Activated effector memory CD4-positive, alpha-beta T cell treated with Interleukin-2 at 50 U/mL for 16 hours (primary cell): ENCODE measurements at places on chromosomes 12 and 14.

- no peak for DNase-seq
Measured at GRCh38 chr12:46354111-46354801, 18.3 kb downstream of the SLC38A2 start.

DNA sequence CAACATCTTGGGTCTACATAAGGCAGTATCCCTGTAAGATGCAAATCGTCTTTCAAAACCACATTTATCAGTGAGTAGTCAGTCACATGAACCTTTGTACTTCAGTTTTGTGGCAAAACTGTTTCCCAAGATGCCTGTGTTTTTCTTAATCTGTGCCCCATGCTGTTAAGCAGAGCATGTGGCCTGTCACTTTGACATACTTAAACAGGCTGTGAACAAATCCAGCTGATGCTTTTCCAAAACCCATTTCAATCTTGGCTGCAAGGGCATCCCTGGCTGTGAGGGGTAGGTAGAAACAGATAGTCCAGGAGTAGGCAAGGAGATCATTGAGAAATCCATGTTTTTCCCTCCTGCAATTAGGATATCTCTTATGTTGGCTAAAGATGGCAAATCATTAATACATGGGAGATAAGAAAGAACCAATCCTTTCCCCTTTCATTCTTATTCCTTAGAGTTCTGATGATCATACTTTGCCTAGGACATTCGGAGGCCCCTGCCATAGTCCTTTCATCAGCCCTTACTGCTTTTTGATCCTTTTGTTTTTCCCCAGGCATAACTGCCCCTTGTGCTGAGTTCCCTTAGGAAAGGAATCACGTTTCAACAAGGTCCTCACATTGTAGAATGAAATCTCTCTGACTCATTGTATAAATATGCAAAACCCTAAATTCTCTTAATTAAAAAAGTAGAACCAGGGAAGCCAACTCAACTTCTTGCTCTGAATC lies 121.1 kb upstream of the EEA1 start:
- DNase-seq, result no peak

DNA sequence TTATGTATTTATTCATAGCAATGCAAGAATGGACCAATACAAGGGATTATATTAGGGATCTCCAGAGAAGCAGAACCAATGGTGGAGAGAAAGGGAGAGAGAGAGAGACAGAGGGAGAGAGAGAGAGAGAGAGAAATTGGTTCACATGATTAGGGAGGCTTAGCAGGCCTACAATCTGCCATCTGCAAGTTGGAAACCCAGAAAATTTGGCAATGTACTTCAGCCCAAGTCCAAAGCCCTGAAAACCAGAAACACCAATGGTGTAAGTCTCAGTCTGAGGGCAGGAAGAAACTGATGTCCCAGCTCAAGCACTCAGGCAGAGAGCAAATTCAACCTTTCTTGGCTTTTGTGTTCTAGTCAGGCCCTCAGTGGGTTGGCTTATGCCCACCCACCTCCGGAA lies 48.7 kb upstream of the CMKLR1 start:
- no peak for DNase-seq

DNA sequence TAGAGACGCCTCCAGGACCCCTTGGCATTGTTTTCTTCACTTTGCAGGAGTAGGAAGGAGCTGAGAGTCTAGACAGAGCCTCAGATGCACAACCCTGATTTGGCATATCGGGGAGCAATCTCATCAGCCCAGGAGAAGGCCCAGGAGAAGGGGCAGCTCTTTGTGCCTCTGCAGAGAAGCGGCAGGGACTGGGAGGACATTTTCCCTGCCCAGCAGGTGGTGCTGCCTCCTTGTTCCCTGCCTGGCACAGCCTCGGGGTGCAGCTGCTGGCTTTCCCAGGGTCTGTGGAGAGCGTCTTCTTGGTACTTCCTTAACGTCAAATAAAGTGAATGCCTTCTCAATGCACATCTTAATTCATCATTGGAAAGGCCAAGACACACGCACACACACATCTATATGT lies 419.5 kb downstream of the TMEM121 start:
- DNase-seq, result no peak
